Kidney (tissue), 22 donors: ENCODE measurements at places on chromosomes 4 and X. TPM values are rescaled to one million over a fixed set of nuclear protein-coding genes. Genes with fewer than 3 reads are reported as not detected.

DNA sequence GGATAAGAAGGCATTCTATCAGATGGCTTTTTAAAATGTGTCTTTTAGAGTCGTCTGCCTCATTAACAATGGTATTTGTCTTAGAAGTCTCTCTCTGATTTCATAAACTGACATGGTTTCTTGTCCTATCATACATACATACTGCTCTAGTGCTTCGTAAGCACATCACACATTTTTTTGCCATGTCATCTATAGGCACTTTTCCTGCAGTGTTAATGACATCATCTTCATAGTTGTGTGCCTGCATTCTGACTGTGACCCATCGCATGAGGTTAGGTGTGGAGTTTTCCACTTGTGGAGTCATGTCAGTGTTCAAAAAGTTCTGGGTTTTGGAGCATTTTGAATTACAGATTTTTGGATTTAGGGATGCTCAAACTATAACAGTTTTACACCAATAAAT, 361.6 kb upstream of the SPOCK3 start:
- no peak overlapping the region for H3K27ac ChIP-seq
- no peak overlapping the region for H3K4me3 ChIP-seq
- H3K4me1 ChIP-seq = no peaks in the 10 kb centered on the region
- H3K27me3 ChIP-seq = no peaks in the 10 kb centered on the region

- DNase-seq = no peak
- H3K36me3 ChIP-seq = no peaks in the 10 kb centered on the region
- H3K4me3 ChIP-seq = no peak overlapping the region
- no peaks in the 10 kb centered on the region for H3K4me1 ChIP-seq
- H3K27me3 ChIP-seq = no peaks in the 10 kb centered on the region
- no peak overlapping the region for H3K27ac ChIP-seq
Measured at GRCh38 chr4:3773552-3774001, 7.4 kb downstream of the ADRA2C start.

DNA sequence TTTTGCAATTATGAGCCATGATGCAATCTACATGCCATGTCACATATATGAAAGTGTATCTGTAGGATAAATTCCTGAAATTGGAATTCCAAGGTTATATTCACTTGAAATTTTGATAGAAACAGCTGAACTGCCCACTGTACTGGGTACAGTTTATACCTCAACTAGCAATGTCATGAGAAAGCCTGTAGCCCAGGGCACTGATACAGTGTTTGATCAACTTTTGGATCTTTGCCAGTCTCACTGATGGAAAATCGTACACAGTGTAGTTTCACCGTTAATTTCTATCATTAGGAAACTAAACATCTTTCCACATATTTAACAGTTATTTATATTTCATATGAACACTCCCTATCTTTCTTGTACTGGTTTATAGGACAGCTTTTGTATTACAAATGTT, 34.2 kb downstream of the TAPT1 start:
- H3K27ac ChIP-seq = no peak overlapping the region
- no peak overlapping the region for H3K4me3 ChIP-seq
- no peak for DNase-seq
- peaks cover 22% of the 10 kb centered on the region for H3K36me3 ChIP-seq

DNA sequence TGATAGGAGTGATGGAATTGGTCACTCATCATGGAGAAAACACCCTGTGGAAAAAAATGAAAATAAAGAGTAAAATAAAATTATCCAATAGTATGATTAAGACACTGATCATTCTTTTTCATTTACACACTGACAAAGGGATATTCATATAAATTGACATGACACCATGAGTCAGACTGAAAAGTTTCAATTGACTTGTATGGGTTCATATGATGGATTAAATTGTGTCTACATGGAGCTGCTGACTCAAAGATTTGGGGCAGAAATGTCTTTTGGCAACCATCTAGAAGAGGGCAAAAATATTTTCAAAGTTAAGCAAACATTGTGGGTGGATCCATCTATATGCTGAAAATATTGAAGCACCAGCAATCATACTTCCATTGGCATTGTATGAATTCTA, 153.4 kb upstream of the PPP3CA start:
- H3K4me1 ChIP-seq = no peaks in the 10 kb centered on the region
- H3K27ac ChIP-seq = no peak overlapping the region
- H3K27me3 ChIP-seq = no peaks in the 10 kb centered on the region
- H3K4me3 ChIP-seq = no peak overlapping the region

GRCh38 chr4:164614999-164615398, 138.9 kb upstream of the SMIM31 start:
- no peak overlapping the region for H3K4me3 ChIP-seq
- H3K36me3 ChIP-seq = no peaks in the 10 kb centered on the region
- H3K27me3 ChIP-seq = no peaks in the 10 kb centered on the region
- no peak overlapping the region for H3K27ac ChIP-seq
- H3K4me1 ChIP-seq = no peaks in the 10 kb centered on the region

The PRRG1 gene
- total RNA-seq = 23.4 TPM

- H3K27me3 ChIP-seq = peaks cover 2% of the 10 kb centered on the region
- no peak for DNase-seq
Measured at GRCh38 chrX:110108381-110108821, 105.5 kb downstream of the TMEM164 start.

The TMEM35A gene
- total RNA-seq = 1.1 TPM

The MAGEB2 gene
- 0.16 TPM for total RNA-seq

DNA sequence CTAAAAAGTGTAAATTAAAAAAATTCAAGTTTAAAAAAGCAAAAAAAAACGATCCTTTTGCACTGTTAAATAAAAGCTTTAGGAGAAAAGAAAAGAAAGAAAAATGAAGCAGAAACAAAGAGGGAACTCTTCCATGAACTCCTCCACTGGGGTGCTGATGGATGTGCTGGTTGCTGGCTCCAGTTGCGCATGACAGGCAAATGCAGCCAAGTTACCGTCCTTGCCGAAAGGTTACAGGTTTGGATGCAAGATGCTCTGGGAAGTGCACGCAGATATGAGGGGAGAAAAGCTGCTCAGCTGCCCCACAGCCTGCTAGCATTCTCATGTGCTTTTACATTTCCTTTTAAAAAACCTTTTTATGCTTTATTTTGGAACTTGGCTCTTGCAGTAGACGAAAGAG, 58.5 kb downstream of the HADH start:
- H3K27ac ChIP-seq = no peak overlapping the region

The CSAG1 gene
- total RNA-seq = not detected

GRCh38 chr4:105520819-105521790, 31.3 kb upstream of the ARHGEF38 start:
- no peaks in the 10 kb centered on the region for H3K27me3 ChIP-seq
- no peak overlapping the region for H3K27ac ChIP-seq
- peak; percentile 82 for DNase-seq
- no peaks in the 10 kb centered on the region for H3K36me3 ChIP-seq
- no peak overlapping the region for H3K4me3 ChIP-seq
- no peaks in the 10 kb centered on the region for H3K4me1 ChIP-seq

DNA sequence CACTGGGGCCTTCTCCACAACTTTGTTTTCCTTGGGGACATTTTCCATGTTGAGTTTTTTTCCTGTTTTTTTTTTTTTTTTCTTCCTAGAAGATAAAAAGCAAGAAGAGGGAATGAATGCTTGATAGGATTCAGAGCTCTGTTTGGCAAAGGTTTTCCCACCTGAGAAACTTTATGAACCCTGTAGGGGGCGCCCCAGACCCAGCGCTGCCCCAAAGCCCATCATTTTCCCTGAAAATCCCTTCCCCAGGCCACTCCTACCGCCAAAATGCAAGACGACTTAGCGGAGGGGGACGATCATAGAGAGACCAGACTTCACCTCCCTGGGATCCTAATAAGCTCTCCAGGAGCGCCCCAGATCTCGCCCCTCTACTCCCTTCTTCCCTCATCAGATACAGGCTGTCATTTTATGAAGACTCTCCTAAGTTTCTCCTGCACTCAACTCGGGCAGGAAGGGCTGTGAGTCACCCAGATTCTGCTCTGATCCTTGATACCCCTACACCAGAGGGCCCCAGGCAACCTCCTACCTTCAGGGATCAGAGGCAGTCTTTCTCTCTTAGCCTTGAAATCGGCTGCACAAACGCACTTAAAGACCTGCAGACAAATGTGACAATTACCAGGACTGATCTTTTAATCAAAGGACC, 1.4 kb downstream of the BEX5 start:
- H3K36me3 ChIP-seq = no peaks in the 10 kb centered on the region
- DNase-seq = peak; percentile 19
- no peak overlapping the region for H3K27ac ChIP-seq
- no peaks in the 10 kb centered on the region for H3K4me1 ChIP-seq
- peaks cover 2% of the 10 kb centered on the region for H3K27me3 ChIP-seq

DNA sequence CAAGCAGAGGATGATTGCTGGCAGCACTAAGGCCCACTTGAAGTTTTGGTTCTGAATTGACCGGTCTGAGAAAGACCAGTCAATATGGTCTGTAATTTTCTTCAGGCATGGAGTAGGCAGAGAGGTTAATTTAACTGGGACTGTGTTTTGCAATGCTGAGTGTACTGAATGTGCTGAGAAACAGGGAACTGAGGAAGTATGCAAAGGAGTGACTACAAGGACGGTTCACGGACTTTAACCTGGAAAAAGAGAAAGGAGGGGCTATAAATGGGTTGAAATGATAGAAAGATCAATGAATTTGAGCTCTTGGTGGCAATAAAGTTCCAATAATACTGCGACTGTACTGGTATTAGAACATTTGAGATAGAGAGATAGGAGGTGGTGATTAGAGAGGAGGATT, 84.5 kb downstream of the MAGEB17 start:
- no peaks in the 10 kb centered on the region for H3K36me3 ChIP-seq
- H3K4me1 ChIP-seq = no peaks in the 10 kb centered on the region
- DNase-seq = no peak
- no peak overlapping the region for H3K4me3 ChIP-seq
- H3K27me3 ChIP-seq = no peaks in the 10 kb centered on the region

- DNase-seq = no peak
- H3K27me3 ChIP-seq = no peaks in the 10 kb centered on the region
- H3K4me1 ChIP-seq = no peaks in the 10 kb centered on the region
- H3K27ac ChIP-seq = no peak overlapping the region
Measured at GRCh38 chr4:138800421-138800820, 215.2 kb upstream of the NOCT start.

The RBM10 gene
- total RNA-seq = 31.7 TPM

The CTAG2 gene
- total RNA-seq = 0.28 TPM

The RBMX gene
- 143 TPM for total RNA-seq

The NAA11 gene
- total RNA-seq = not detected

The FRG2 gene
- total RNA-seq = not detected

GRCh38 chr4:185830263-185830994, 18.4 kb upstream of the SORBS2 start:
- H3K36me3 ChIP-seq = no peaks in the 10 kb centered on the region
- no peak for DNase-seq
- H3K4me3 ChIP-seq = no peak overlapping the region
- no peaks in the 10 kb centered on the region for H3K4me1 ChIP-seq
- H3K27ac ChIP-seq = no peak overlapping the region
- H3K27me3 ChIP-seq = no peaks in the 10 kb centered on the region

- no peaks in the 10 kb centered on the region for H3K27me3 ChIP-seq
- H3K4me1 ChIP-seq = no peaks in the 10 kb centered on the region
- DNase-seq = no peak
- H3K27ac ChIP-seq = no peak overlapping the region
- no peaks in the 10 kb centered on the region for H3K36me3 ChIP-seq
Measured at GRCh38 chr4:182880387-182881356, 36.5 kb downstream of the DCTD start.

DNA sequence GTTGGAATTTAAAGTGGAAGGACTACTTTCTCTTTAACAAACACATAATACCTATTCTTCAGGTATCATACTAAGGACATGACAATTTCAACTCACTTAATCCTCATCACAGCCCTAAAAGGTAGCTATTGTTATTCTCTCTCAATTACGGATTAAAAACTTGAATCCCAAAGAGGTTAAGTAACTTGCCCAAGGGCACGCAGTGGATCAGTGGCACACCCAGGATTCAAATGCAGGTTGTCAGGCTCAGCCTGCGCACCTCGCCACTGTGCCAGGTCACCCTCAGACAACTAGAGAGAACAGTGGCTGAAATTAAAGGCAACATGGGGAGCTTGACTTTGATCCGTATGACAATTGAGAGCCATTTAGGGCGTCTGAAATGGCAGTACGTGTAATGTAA, 67.6 kb downstream of the MFAP3L start:
- no peaks in the 10 kb centered on the region for H3K4me1 ChIP-seq
- no peaks in the 10 kb centered on the region for H3K36me3 ChIP-seq
- no peak overlapping the region for H3K27ac ChIP-seq
- no peaks in the 10 kb centered on the region for H3K27me3 ChIP-seq
- no peak overlapping the region for H3K4me3 ChIP-seq

- H3K4me1 ChIP-seq = no peaks in the 10 kb centered on the region
- peak; percentile 80 for DNase-seq
- H3K27me3 ChIP-seq = no peaks in the 10 kb centered on the region
- H3K4me3 ChIP-seq = no peak overlapping the region
- H3K36me3 ChIP-seq = no peaks in the 10 kb centered on the region
- H3K27ac ChIP-seq = no peak overlapping the region
Measured at GRCh38 chrX:153582896-153583295, 16.0 kb downstream of the CCNQ start.

The CT45A3 gene
- total RNA-seq = not detected

GRCh38 chr4:61182915-61183314, 17.2 kb upstream of the ADGRL3 start:
- H3K4me3 ChIP-seq = no peak overlapping the region
- no peak for DNase-seq
- no peaks in the 10 kb centered on the region for H3K4me1 ChIP-seq

The NPNT gene
- 78.3 TPM for total RNA-seq

DNA sequence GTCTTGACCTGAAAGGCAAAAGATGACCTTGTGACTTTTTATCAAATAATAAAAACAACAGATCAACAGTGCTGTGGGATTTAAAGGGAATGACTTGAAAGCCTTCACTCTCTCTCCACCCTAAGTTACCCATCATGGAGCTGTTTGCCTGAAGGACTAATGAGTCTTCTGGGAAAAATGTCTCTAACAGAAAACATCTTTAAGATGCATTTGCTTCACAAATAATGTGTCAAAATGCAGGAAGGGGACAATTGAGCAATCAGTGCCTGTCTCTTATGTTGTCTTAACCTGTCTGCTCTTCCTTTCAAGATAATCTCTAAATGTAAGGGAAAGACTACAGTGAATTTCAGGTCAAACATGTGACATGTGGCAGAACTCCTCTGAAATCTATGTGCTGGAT, 766.6 kb downstream of the PDHA2 start:
- H3K36me3 ChIP-seq = no peaks in the 10 kb centered on the region
- no peak overlapping the region for H3K4me3 ChIP-seq
- no peaks in the 10 kb centered on the region for H3K4me1 ChIP-seq
- no peak for DNase-seq
- no peaks in the 10 kb centered on the region for H3K27me3 ChIP-seq

DNA sequence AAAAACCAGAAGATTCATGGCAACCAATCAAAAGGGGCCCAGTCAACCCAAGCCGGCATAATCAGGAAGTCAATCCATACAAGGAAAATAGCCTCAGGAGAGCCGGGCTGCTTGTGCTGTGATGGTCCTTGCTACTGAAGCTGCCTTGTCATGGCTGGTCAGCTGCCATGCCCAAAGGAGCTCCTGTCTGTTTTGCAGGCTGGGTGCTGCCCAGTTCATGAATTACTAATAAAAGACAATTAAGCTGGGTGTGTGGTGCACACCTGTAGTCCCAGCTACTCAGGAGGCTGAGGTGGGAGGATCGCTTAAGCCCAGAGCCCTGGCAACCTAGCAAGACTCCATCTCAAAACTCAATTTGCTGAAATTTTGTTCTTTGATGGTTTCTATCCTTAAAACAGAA, 16.0 kb upstream of the CTBP1 start:
- no peak overlapping the region for H3K27ac ChIP-seq
- H3K36me3 ChIP-seq = no peaks in the 10 kb centered on the region
- H3K4me3 ChIP-seq = no peak overlapping the region
- H3K27me3 ChIP-seq = no peaks in the 10 kb centered on the region

The CTAG1B gene
- not detected for total RNA-seq

The PAGE1 gene
- not detected for total RNA-seq
